ENCODE measurements at places on chromosomes 3 and 15. TPM values are rescaled to one million over a fixed set of nuclear protein-coding genes. Genes with fewer than 3 reads are reported as not detected.

DNA sequence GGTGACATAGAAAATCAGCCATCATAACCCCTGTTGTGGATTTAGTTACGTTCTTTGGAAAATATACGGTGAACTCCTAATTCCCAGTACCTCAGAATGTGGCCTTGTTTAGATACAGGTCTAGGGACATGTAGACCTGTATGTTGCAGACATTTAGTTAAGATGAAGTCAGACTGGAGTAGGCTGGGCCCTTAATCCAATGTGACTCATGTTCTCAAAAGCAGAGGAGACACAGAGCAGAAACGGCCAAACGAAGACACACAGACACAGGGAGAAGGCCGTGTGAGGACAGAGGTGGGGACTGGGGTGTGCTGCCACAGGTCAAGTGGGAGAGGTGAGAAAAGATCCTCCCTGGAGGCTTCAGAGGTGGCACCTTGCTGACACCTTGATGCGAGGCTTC lies 119.0 kb upstream of the PROK2 start:
- H3K27me3 ChIP-seq: peaks cover 43% of the 10 kb centered on the region
- no peak overlapping the region for H3K4me3 ChIP-seq
- H3K4me1 ChIP-seq: no peaks in the 10 kb centered on the region
- no peak overlapping the region for H3K27ac ChIP-seq
- no peaks in the 10 kb centered on the region for H3K36me3 ChIP-seq

- H3K4me3 ChIP-seq: no peak overlapping the region
- H3K27me3 ChIP-seq: no peaks in the 10 kb centered on the region
- no peak for DNase-seq
- H3K4me1 ChIP-seq: peaks cover 25% of the 10 kb centered on the region
- peak overlapping the region; percentile 45 for H3K27ac ChIP-seq
These were observed 5.2 kb downstream of the NUSAP1 start for GRCh38 chr15:41337631-41338522.

Gene FSD2
- total RNA-seq: not detected

DNA sequence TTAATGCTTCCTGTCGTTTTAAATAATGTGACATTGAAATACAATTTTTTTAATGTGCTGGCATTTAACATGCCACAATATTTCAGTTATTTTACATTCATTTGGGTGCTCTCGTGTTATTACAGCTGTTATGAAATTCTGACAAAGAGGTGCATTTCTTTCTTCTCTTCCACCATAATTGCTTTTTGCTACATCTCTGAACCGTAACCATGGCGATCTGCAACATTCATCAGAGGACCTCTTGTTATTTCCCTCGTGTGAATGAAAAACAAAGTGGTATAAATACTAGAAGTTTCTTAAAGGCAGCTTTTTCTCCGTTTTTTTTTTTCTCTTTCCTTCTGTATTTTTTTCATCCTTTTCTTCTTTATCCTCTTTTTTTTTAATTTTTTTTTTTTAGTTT lies 316.4 kb downstream of the MCTP2 start:
- no peaks in the 10 kb centered on the region for H3K27me3 ChIP-seq
- H3K4me1 ChIP-seq: no peaks in the 10 kb centered on the region
- H3K36me3 ChIP-seq: no peaks in the 10 kb centered on the region

Gene CFAP100
- total RNA-seq: not detected

DNA sequence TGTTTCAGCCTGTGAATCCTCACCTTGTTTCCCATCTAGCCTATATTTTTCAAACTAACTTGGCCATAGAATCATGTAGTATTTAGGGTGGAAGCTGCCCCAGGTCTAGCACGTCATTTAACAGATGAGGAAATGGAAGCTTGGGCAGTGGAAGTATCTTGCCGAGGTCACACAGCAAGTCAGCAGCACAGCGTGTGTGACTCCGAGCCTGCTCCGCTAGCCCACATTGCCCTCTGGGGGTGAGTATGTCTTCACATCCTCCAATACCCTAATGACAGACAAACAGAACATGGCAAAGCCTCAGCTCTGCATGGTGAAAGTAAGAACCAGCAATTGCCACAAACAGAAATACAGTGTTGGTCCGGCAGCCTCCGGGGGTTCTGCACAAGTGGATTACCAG lies 2.2 kb upstream of the CCR5 start:
- no peak overlapping the region for H3K27ac ChIP-seq
- DNase-seq: peak; percentile 65
- H3K4me1 ChIP-seq: no peaks in the 10 kb centered on the region
- no peak overlapping the region for H3K4me3 ChIP-seq
- peaks cover 67% of the 10 kb centered on the region for H3K27me3 ChIP-seq
- H3K36me3 ChIP-seq: no peaks in the 10 kb centered on the region

DNA sequence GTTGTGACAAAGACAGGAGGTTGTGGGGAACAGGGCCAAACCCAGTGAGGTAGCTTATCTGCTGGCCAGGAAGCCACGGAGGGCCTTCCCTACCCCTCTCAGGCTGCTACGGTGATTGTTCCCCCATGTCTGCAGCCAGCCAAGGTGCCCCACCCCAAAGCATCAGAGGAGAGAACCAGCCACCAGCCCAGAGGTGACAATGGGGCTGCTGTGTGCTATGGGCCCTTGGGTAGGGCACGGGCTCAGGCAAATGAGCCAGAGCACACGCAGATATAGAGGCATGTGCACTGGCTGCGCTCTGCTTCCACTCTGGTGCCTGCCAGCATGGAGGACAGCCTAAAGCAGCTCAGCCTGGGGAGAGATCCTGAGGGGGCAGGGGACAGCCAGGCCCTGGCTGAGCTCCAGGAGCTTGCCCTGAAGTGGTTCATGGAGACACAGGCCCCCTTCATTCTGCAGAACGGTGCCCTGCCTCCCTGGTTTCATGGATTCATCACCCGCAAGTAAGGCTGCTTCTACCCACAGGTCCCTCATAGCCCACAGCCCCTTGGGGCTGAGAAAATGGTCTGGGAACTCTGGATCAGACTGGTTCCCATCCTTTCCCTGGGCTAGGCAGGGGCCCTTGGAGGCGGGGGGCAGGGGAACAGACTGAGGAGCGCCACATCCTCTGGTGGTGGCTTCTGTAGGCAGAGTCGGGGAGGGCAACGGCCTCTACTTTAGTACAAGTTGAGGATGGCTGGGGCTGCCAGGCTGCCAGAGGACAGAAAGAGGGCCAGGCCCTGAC lies at the start of gene SH2D7:
SH2D7 (plus strand) TSS at position 301 of the 781 bp plus-strand sequence; CDS start at position 325, 24 bp downstream.
- peaks cover 8% of the 10 kb centered on the region for H3K4me1 ChIP-seq
- H3K27me3 ChIP-seq: peaks cover 6% of the 10 kb centered on the region
- no peak within 1 kb of the TSS for H3K27ac ChIP-seq

Gene SPTBN5
- 3.0 TPM for total RNA-seq

Gene PLA2G4E
- not detected for total RNA-seq

DNA sequence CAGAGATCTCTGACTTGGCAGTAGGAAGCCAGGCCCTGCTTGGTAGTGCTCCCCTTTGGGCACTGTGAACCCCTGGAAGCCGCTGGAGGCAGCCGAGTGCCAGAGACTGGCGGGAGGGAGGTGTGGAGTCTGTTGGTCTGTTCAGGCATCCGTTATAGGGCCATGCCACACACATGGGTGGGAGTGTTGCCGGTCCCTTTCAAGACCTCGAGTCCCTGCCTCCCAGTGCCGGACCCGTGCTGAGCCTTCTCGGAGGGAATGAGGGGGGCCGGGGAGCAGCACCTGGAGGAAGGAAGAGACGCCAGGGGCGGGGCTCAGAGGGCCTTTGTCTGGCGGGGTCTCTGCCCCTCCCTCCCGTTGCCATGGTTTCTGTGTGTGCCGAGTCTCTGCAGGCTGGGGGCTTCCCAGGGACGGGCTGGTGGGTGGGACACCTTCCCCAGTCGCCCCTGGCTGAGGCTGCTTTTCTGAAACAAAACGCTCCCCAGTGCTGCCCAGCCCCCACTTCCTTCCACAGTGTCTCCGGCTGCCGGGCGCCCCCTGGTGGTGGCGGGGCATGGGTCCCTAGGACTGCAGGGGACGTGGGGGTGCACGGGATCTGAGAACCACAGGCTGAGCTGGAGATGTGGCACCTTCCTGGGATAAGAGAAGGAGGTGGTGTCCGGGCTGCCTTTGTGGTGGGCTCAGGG lies 10.0 kb downstream of the GNAI2 start:
- H3K4me1 ChIP-seq: peaks cover 79% of the 10 kb centered on the region
- peak overlapping the region; percentile 95 for H3K27ac ChIP-seq
- no peaks in the 10 kb centered on the region for H3K27me3 ChIP-seq
- H3K4me3 ChIP-seq: peak overlapping the region; percentile 69

- DNase-seq: no peak
- H3K27me3 ChIP-seq: peaks cover 43% of the 10 kb centered on the region
- no peak overlapping the region for H3K27ac ChIP-seq
These were observed 194.3 kb upstream of the C2CD4B start for GRCh38 chr15:62359416-62359815.

DNA sequence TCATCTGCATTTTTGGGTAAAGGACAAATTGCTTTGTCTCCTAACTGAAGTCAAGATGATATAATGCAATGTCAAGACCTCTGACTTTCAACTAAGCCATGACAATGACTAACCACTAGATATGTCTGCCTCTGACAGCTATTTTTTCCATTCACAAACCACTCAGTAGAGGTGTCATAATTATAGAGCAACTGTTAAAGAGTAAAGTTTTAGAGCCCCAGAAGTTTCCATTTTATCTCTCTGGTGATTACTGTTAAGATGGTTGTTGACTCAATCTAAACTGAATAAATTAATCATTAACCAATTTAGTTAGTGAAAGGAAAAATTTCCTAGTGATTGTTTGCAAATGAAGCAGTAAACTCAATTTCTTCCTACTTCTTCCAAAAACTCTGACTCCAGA lies 779.9 kb downstream of the GRM7 start:
- no peak overlapping the region for H3K27ac ChIP-seq
- H3K4me3 ChIP-seq: no peak overlapping the region
- H3K4me1 ChIP-seq: no peaks in the 10 kb centered on the region
- DNase-seq: no peak
- no peaks in the 10 kb centered on the region for H3K36me3 ChIP-seq
- no peaks in the 10 kb centered on the region for H3K27me3 ChIP-seq

- no peaks in the 10 kb centered on the region for H3K27me3 ChIP-seq
- H3K4me3 ChIP-seq: no peak overlapping the region
- peaks cover 14% of the 10 kb centered on the region for H3K36me3 ChIP-seq
- DNase-seq: no peak
- H3K27ac ChIP-seq: no peak overlapping the region
These were observed 3.1 kb downstream of the CIAO2A start for GRCh38 chr15:64090527-64090926.

GRCh38 chr3:141070727-141071357 lies 19.7 kb downstream of the SPSB4 start:
- DNase-seq: no peak
- H3K27ac ChIP-seq: peak overlapping the region; percentile 41
- H3K4me1 ChIP-seq: peaks cover 14% of the 10 kb centered on the region
- no peak overlapping the region for H3K4me3 ChIP-seq

DNA sequence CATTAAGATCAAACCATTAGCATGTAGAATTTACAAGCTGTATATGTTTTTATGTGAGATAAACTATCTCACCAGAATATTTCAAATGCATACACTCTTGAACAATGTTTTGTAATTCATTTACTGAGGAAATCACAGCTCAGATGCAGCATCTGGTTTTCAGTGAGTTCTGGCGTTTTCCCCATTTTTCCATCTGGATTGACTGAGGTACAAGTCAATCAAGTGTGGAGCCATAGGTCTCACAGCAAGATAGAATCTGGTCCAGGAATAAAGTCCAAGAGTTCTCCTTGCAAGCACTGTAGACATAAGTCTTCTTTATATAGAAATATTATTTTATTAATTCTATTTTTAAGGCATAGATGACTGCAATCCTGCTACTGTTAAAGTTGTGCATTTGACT lies 219.3 kb downstream of the ZBBX start:
- no peak for DNase-seq
- no peaks in the 10 kb centered on the region for H3K4me1 ChIP-seq
- no peaks in the 10 kb centered on the region for H3K27me3 ChIP-seq
- H3K4me3 ChIP-seq: no peak overlapping the region

Gene RASL12
- total RNA-seq: 0.73 TPM

DNA sequence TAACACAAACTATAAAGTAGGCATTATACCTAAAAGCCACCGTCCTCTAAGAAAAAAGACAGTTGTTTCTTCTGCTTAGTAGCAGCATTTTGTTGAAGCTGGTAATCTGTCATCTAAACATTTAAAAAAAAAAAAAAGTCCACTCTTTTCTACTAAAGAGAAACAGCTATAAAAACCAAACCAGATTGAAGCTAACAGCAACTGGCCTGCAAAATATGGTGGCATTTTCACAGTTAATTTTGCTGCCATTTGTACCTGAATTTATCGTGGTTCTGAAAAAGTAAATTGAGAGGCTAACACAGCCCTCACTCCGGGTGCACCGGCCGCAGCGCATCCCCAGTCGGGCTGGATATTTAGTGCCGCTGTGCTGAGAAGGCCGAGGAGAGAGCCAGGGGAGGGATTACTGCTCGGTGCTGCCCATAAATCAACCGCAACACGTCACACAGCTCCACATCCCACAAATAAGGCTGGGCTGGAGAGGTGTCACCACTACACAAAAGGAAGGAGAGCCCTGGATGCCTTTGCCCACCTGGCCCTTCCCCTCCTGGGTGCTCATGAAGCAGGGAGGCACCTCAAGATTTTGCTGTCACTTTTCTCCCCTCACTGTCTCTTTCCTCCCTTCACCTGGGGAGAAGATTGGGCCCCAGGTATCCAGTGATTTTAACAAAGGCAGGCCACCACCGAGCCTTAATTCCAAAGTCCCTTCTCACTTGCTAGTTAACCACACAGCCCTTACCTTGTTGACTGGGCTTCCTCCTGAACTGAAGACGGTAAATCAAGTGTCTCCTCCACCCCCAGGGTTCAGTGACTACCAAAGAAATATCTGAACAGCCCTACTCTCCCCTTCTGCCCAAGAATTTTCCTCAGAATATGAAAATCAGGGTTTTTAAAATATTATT lies 44.4 kb downstream of the MECOM start:
- H3K36me3 ChIP-seq: no peaks in the 10 kb centered on the region
- H3K4me1 ChIP-seq: no peaks in the 10 kb centered on the region
- H3K27me3 ChIP-seq: no peaks in the 10 kb centered on the region
- DNase-seq: no peak
- no peak overlapping the region for H3K27ac ChIP-seq
- no peak overlapping the region for H3K4me3 ChIP-seq

- H3K4me3 ChIP-seq: no peak overlapping the region
- DNase-seq: no peak
- H3K27ac ChIP-seq: no peak overlapping the region
- peaks cover 25% of the 10 kb centered on the region for H3K4me1 ChIP-seq
- no peaks in the 10 kb centered on the region for H3K27me3 ChIP-seq
These were observed 61.9 kb upstream of the NR2F2 start for GRCh38 chr15:96268442-96269204.

GRCh38 chr15:85141726-85142125 lies 160.1 kb downstream of the PDE8A start:
- no peak for DNase-seq
- H3K4me1 ChIP-seq: peaks cover 11% of the 10 kb centered on the region
- no peaks in the 10 kb centered on the region for H3K27me3 ChIP-seq

- no peaks in the 10 kb centered on the region for H3K27me3 ChIP-seq
- no peak overlapping the region for H3K4me3 ChIP-seq
- peaks cover 71% of the 10 kb centered on the region for H3K4me1 ChIP-seq
- no peaks in the 10 kb centered on the region for H3K36me3 ChIP-seq
- DNase-seq: no peak
- H3K27ac ChIP-seq: peak overlapping the region; percentile 87
These were observed 18.8 kb upstream of the PLXND1 start for GRCh38 chr3:129625072-129625874.

GRCh38 chr3:133476971-133477375 lies 77.1 kb downstream of the BFSP2 start:
- no peak for DNase-seq
- H3K4me3 ChIP-seq: no peak overlapping the region
- H3K4me1 ChIP-seq: peaks cover 34% of the 10 kb centered on the region
- H3K27me3 ChIP-seq: no peaks in the 10 kb centered on the region
- H3K36me3 ChIP-seq: no peaks in the 10 kb centered on the region

Gene PGBD4
- total RNA-seq: 2.0 TPM

Data from osteocyte (in vitro differentiated cells).